ENCODE measurements at places on chromosomes 1 and 21.

- no peak for DNase-seq
Observed at GRCh38 chr1:162660574-162660973, 28.3 kb downstream of the DDR2 start.

DNA sequence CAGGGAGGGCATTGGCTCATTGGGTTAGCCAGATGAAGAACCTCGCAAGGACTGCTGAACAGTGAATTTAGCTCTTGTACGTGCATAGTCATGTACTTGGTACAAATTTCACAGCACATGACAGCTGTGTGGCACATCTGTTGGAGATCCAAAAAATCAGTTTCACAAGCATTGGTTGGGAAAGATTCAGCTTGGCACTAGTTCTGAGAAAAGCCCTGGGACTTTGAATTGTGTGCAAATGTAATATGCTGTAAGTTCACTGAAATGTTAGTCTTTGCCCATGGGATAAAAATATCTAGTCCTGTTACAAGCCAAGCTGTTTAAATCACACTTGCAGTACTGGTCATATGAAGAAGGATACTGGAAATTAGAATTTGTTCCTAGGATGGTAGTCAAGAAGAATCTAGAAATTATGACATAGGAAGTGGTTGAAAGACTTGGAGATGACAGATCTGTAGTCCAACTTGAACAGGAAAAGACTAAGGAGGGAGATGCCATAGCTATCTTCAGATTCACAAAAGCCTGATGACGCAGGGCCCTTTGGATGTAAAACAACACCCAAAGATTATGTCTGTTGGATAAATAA, 19.2 kb downstream of the LAMC2 start:
- DNase-seq = no peak

GRCh38 chr1:186404454-186405051, 28.9 kb downstream of the ODR4 start:
- no peak for DNase-seq

DNA sequence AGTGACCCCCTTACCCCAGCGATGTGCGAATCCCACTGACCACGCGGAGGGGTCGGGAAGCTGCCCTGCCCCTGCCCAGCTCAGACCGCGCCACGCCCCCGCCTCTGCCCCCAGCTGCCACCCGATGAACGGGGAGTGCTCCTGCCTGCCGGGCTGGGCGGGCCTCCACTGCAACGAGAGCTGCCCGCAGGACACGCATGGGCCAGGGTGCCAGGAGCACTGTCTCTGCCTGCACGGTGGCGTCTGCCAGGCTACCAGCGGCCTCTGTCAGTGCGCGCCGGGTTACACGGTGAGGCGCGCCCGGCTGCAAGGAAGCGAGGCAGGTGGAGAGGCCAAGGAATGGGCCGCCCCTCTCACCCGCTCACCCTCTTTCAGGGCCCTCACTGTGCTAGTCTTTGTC, 11.9 kb upstream of the LRRC71 start:
- no peak for DNase-seq

DNA sequence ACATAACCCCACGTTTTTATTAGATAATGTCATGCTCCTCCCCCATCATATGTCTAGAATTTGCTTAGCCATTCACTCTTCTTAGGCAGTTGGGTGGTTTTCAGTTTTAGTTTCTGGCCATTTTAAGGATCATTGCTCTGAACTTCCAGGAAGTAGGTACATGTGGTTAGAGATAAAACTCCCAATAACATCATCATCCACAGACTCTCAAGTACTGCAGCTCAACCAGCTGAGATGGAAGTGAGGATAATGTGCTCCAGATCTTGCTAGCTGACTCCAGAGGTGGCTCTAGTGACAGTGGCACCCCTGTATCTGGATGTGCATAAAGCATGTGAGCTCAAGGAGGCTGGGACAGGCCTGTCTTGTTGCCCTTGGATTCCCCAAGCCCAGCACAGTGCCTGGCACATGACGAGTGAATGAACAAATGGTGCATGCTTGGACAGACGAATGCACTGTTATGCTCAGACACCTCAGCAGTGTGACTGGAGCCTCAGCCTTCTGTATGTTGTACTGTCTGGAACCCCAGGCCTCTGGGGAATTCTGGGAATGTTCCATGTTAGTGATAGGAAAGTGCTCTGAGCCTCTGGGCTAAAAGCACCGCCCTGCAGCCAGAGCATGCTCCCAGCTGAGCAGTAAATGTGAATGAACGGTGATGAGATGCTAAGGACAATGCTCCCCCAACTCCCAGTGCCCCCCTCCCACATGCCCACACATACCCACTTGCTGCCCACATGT, 16.4 kb upstream of the KCNN3 start:
- DNase-seq = no peak

DNA sequence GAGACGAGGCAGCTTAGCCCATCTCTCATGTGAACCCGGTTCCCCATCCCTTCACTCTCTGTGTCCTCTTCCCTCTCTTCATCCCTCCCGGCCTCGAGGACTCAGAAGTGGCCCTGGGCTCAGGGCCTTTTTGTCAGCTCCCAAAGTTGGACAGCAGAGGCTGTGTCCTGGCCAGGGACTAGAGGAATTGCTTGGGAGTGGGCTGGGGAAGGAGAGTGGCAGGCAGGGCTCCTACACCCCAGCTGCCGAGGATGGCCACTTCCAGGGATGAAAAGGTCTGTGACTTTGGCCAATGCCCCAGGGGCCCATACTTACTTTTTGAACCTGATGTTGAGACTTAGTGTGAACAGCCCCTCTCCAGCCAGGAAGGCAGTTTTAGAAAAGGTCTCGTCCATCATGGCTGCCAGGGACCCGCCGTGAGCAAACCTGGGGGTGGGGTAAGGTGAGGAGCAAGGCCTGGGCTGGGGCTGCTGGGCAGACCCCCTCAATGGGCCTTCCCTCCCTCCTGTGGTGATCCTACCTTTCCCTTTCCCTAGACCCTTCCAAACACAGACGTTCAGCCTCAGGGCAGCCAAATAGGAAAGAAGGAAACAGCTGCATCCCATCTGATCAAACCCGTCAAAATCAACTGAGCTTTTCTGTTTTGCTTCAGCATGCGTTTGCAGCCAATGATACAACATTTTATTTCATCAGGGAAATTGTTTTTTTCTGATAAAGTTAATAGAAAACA, 5.5 kb downstream of the THEM5 start:
- DNase-seq = no peak

DNA sequence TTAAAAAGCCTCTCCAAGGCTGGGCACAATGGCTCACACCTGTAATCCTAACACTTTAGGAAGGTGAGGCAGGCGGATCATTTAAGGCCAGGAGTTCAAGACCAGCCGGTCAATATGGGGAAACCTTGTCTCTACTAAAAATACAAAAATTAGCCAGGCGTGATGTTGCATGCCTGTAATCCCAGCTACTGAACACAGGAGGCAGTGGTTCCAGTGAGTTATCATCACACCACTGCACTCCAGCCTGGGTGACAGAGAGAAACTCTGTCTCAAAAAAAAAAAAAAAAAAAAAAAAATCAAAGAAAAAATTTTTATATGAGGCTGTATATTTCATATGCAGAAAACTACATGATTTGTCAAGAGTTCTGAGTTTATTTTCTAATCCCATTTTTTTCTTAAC, 1107.1 kb upstream of the TMPRSS15 start:
- DNase-seq = no peak

- no peak for DNase-seq
Observed at GRCh38 chr1:154802982-154803920, 66.8 kb downstream of the KCNN3 start.

DNA sequence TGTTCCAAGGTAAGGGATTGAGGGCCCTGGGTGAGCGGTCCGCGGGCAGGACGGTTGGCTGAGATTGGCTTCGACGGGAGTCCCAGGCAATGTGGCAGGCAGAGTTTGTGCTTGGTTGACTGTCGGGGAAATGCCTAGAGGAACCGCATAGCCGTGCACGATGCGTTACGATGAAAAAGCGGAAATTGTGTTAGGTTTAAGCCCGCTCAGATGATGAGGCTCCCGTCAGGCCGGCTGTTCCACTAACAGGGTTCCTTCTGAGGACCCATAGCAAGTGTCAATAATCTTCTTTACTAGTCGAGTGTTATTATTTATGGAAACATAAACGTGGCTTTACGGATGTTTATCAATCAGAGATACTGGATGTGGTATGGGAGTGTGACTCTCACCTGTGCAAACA, 117.8 kb upstream of the COL6A1 start:
- no peak for DNase-seq

DNA sequence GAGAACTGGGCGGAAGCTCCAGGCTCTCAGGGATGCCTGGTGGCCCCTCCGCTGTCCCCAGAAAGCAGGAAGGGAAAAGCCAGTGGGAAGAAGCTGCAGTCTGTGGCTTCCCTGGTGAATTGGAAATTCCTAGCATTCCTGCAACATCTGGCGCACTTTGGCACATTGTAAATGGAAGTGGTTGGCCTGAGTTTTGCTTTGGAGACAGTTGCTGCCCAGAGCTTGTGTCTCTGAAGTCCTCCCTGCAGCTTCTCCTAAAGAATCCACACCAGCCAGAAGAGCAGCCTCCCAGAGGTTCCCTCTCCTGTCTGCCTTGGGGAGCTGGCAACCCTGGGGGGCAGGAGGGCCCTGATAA, 48.2 kb downstream of the ARHGEF10L start:
- no peak for DNase-seq

GRCh38 chr1:200150721-200151120, 123.2 kb downstream of the NR5A2 start:
- peak; percentile 44 for DNase-seq

GRCh38 chr21:38925923-38926322, 120.2 kb downstream of the ETS2 start:
- no peak for DNase-seq

- no peak for DNase-seq
Observed at GRCh38 chr1:230875370-230875769, 7.0 kb upstream of the C1orf198 start.

DNA sequence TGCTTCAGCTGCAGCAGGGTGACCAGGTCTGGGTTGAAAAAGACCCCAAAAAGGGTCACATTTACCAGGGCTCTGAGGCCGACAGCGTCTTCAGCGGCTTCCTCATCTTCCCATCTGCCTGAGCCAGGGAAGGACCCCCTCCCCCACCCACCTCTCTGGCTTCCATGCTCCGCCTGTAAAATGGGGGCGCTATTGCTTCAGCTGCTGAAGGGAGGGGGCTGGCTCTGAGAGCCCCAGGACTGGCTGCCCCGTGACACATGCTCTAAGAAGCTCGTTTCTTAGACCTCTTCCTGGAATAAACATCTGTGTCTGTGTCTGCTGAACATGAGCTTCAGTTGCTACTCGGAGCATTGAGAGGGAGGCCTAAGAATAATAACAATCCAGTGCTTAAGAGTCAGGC, 2.9 kb downstream of the C1QA start:
- DNase-seq = no peak

DNA sequence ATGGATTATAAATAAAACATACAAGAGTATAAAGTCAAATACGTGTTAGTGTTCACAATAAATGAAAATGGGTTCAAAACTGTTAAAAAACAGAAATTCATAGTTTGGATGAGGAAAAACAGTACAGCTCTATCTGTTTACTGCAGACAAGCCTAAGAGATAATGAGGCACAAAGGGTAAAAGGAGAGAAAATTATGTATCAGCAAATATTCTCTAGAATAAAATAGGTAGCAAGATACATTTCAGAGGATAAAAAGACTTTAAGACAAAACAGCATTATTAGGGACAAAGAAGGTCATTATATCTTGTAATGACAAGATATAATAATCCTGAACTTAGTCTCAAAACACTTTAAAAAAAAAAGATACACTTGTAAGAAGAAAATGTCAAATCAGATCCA, 123.1 kb downstream of the EPHB2 start:
- DNase-seq = no peak

DNA sequence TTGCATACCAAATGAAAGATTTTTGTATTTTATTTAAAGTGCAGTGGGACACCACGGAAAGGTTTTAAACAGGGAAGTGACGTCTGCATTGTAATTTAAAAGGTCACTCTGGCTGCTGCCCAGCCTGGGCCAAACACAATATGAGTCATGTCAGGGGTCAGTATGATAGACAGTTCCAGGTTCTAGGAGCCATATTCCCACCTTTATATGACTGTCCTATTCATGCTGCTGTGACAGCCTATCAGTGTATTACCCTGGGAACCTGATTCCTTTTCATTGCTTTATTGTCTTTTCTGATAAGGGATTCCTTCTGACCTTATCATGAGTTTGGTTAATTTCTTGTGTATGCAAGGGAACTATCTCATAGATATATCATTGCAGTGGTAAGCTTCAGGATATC, 5.3 kb downstream of the VANGL1 start:
- DNase-seq = no peak

DNA sequence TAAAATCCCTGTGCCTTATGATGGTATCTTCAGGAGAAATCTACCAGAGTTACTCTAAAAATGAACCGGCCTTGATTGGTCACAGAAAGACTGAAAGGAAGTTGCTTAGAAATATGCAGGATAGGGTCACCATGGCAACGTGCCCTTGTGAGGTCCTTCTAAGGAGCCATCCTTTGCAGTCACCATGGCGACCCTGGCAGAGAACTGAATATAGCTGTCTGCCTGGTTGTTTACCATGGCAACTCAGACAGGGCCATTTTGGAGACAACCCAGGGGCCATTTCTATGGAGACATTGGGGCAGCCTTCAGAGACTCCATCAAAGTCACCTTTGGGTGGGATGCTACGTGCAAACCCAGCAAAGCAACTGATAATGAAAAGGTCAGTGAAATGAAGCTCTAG, 43.0 kb downstream of the SNX7 start:
- no peak for DNase-seq

DNA sequence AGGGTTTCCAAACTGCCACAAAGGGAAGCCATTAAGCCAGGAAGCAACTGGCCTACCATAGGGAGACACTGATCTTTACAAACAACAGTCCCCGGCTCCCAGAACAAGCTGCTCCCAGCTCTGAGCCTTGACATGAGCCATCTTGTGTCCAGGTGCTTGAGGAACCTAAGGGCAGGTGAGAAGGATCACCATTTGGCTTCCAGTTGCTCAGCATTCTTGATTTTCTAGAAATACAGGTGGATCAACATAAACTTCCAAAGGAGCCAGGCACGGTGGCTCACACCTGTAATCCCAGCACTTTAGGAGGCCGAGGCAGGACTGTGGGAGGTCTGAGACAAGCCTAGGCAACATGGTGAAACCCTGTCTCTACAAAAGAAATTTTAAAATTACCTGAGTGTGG, 21.6 kb downstream of the ZBTB17 start:
- no peak for DNase-seq

GRCh38 chr1:108962681-108963051, 618 bp downstream of the CLCC1 start:
- no peak for DNase-seq

DNA sequence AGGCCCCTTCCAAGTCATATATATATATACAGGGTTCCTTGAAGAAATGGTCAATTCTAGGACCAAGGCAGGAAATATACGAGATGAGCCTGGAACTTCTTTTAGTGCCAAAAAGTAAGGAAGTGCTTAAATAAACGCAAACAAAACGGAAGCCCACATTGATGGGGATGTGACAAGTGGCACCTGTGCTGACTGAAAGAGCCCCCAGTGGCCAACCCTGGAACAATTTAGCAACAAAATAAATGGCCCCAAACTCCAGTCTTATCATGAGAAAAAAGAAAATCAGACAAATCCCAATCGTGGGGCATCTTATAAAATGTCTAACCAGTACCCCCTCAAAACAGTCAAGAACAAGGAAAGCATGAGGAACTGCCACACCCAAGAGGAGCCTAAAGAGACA, 17.7 kb downstream of the PLA2G5 start:
- DNase-seq = no peak

GRCh38 chr1:68142461-68142860, 89.9 kb downstream of the WLS start:
- no peak for DNase-seq

GRCh38 chr1:11026903-11027302, 14.4 kb downstream of the TARDBP start:
- DNase-seq = no peak

All from NCI-H1436 treated with DMSO at 0.1 percent for 48 hours (cell line).